ENCODE measurements at places on chromosomes 3 and 15.

- no peak for DNase-seq
Measured at GRCh38 chr15:69554279-69554961, 101.8 kb downstream of the RPLP1 start.

DNA sequence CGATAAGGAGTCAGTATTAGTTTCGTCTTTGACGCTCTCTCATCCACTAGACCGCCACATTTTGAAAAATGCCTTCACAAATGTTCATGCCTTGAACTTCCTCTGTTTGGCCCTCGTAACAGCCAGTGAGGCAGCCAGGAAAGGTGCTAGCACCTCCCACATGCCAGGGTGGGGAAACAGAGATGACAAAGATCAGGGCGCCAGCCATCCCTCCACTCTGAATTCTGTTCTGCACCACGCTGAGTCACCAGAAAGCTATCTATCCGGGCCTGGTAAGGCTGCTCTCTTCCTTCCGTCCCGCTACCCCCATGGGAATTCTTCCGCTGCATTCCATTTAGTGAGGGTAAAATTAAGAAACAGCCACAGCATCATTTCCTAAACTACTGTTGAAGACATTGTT is 31.3 kb upstream of the BCL2L10 start:
- peak; percentile 93 for DNase-seq

GRCh38 chr15:63029676-63030075 is 12.9 kb upstream of the TPM1 start:
- DNase-seq, result no peak

DNA sequence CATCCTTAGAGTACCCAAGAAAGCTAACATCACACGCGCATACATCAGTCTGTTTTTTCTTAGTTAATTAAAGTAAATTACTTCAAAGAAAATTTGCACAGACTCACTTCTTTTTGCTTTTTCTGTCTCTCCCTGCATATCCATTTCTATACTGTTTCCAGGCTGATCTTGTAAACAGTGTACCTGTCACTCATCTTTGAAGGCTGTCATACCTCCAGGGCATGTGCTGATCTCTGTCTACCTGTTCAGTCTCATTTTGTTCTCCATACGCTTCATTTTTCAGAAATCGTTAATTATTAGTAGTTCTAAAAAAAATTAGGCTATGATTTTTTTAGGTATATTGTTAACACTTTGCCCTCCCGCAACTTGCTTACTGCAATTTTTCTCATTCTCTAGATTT is 313.9 kb upstream of the ROBO2 start:
- DNase-seq, result no peak

GRCh38 chr15:48643206-48643605 is 2.3 kb downstream of the FBN1 start:
- DNase-seq, result no peak

DNA sequence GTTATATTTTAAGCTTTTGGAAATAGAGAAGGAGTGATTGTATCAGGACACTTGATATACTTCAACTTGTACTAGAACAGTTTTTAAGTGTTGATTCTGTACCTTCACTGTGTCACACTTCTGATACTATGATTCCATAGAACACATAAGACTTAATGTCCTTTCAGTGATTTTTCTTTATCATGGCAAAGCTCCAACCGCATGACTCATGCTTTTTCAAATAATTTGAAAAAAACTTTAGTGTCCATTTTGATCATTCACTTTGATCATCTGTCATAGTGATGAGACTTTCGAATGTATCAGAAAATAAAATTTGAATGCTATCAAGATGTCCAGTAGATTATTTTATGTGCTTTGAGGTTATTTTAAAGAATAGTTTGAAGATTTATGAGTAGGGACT is 32.0 kb downstream of the AP4E1 start:
- no peak for DNase-seq

GRCh38 chr3:264394-265156 is 68.0 kb downstream of the CHL1 start:
- DNase-seq, result no peak

DNA sequence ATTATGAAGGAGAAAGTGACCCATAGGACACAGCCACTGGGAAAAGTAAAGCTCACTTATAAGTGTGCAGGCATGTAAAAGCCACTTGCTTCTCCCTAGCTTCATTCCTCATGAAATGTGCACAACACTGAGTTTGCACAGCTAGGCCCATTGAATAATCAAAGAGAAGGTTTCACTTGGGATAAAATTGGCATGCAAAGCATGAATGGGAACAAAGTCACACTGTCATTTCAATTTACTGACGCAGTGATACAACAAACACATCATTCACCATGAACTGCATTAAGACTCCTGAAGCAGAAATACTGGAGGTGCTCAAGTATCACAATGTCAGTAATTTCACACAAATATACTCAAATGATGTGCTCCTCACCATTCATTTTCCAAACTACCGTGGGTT is 61.1 kb downstream of the KCNMB2 start:
- no peak for DNase-seq

DNA sequence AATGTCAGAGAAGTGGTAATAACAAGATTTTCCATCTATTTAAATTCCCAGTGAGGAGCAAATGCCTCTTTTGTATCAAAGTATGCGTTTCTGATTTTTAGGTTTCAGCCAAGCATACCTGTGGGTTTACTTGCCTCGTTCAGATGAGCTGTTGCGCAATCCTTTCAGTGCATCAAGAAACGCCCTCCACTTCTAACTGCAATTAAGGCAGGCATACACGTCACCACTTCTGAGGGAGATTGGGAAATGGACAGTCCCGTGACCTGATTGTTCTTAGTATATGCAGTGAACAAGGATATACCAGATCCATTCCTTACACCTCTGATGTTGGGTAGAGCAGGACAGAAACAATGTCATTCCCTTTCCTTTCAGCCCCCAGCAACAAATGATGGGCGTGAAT is 219.0 kb downstream of the ITPR1 start:
- no peak for DNase-seq

GRCh38 chr3:25427942-25428788 is at the start of gene RARB:
RARB (plus strand) TSS chr3:25428263; CDS start chr3:25428732, 469 bp downstream.
- peak; percentile 81 for DNase-seq

- no peak for DNase-seq
Measured at GRCh38 chr3:38110314-38111050, 26.4 kb downstream of the ACAA1 start.

DNA sequence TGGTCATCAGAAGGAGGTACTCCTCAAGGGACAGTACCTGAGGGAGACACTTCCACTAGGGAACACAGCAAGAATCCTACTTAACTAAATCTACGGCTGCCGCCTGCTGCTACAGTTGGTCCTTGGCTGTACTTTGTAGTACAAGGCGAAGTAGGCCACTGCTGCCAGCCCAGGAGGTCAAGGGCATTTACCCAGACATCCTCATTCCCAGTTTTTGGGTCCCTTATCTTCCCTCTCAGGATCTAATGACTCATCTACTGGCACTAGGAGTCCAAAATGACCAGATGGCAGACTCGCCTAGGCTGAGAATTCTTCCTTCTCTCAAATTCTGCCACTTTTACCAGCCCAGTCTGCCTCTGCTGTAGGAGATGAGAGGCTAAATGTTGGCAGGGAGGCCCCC is 27.1 kb upstream of the LAMP3 start:
- no peak for DNase-seq

DNA sequence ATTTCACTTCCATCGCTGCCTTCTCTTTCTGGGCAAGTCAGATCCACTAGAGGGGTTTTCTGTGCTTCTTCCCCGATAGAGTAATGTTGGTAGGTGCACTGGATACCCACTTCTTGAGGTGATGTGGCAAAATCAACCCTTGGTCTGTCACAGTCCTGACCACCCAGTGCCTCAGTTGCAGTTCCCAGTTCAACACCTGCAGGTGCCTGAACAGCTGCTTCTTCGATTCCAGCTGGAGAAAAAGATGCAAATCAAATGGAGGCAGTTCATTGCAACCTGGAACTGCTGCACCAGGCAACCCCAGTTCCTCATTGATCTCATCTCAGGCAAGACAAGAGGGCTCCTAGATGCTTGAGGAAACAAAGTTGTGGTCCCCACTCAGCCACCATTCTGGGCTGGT is 186.6 kb downstream of the UBE2E2 start:
- DNase-seq, result no peak

- DNase-seq, result no peak
Measured at GRCh38 chr3:49181351-49181750, 10.0 kb downstream of the KLHDC8B start.

DNA sequence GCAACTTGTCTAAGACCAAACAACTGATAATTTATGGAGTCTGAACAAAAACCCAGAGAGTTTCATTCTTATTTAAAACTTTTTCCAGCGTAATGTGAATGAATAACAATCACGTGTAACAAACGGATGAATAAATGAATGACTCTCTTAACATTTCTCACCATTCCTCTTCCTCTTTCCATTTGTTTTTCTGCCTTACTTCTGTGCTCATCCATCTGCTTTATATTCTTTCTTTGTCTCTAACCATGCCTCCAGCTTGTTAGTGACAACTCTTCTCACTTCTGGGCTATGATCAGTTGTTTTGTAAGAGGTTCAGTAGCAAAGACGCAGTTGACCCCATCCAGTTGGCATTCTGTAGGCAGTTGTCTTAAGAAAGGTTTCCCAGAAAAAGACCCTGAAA is 133.7 kb upstream of the MB21D2 start:
- DNase-seq, result no peak

DNA sequence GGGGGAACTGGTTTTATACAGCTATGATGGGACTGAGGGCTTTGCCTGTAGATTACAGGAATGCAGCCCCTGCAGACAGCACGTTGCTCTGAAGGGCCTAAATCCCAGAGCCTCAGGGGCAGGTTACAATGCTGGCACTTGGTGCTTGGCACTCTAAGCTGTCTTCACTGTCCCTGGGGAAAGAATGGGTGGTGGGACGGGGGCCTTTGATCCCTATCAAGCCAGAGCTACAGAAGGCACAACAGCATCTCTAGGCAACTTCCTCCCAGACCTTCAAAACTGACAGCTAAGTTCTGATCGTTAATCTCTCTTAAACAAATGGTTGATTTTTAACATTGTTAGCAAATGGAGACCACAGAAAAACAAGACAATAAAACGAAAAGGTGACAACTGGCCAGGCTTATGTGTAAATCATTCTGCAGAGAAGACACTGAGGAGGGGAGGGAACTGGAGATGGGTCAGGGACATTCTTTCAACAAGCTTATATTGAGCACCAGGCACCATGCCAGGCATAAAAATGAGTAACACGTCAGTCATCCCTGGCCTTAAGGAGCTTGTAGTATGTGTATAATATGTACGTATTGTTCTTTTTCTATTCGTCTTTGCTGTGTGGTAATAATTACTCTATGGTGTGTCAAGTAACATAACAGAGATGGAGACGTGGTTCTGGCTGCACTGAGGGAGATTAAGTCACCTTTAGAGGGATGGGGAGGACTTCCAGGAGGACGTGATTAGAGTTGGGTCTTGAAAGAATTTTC is 49.1 kb downstream of the CA12 start:
- peak; percentile 82 for DNase-seq

GRCh38 chr15:61248790-61249189 is 19.7 kb upstream of the RORA start:
- DNase-seq, result no peak

- DNase-seq, result no peak
Measured at GRCh38 chr15:65115086-65115485, at the start of gene UBAP1L. UBAP1L (minus strand) TSS chr15:65115200; CDS start chr15:65106215, 8,985 bp downstream.

- no peak for DNase-seq
Measured at GRCh38 chr3:152208439-152208838, 60.3 kb upstream of the MBNL1 start.

DNA sequence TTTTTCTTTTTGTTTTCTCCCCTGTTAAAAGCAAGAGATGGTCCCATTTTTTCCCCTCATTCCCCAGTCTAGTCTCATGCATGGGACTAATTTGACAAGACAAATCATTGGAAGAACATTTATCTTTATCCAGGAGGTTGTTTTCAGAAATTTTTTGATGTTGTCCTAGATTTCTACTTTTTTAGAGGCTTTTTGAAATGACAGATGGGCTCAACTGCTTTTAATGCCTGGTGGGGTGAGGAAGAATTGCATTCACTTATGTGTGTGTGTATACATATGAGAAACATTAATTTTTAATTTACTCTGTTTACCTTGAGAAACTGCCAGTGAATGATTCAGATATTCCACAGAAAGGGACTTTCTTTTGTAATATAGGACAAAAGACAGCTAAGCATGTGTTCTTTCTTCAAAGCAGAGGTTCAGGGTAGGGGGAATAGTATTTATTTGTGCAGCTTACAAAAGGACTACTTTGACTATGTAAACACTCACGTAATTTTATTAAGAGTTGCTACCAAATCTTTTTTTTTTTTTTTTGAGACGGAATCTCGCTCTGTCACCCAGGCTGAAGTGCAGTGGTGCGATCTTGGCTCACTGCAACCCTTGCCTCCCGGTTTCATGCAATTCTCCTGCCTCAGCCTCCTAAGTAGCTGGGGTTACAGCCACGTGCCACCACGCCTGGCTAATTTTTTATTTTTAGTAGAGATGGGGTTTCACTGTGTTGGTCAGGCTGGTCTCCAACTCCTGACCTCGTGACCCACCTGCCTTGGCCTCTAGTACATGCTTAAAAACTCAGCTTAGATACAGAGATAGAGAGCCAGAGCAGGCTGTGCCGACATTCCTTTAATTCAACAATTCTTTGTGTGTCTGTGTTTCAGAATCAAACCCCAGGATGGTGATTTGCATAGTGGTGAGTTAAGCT is 130.1 kb upstream of the RARB start:
- DNase-seq, result no peak

GRCh38 chr3:34346656-34347055 is 548.2 kb downstream of the PDCD6IP start:
- no peak for DNase-seq

DNA sequence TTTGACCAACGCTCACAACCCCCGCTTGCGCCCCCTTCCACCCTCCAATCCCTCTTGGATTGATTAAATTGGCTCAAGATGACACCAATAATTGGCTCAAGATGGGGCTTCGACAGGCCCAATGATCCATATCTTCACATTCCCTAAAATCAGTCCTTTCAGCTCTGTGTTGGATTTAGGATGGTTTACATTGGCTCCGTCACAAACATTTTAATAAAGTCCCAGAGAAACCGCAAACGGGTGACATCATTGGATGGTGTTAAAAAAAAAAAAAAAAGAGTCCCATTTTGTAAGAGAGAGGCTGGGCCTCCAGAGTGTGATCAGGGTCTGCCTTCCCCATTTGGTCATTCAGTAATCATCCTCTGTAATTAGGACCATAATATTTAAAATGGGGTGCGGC is 113.4 kb upstream of the MRPS22 start:
- peak; percentile 41 for DNase-seq

DNA sequence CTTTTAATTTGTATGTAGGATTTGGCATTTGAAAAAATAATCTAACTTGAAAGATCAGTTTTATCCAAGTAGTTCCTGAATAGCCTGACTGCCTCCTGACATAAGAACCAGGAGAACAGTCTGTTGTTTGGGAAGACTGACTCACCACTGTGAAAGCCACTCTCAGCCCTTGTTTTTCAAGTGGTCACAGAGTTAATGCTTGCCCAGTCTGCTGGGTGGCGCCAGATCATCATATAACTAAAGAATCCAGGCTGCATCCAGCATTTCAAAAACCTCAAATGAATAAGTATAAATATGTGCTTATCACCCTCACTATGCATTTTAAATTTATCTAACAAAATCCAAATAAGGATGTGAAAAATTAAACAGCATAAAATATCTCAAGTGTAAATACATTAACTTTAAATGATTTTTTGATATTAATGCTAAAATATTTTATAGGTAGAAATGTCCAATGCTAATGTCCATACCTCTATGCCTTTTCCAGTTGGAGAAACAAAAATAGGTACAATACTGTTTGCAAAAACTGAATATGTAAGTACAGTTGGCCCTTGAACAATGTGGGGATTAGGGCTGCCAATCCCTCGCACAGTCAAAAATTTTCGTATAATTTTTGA is 26.9 kb upstream of the ZBBX start:
- DNase-seq, result peak; percentile 2

GRCh38 chr3:157045238-157045850 is 114.6 kb downstream of the CCNL1 start:
- no peak for DNase-seq

Measured in hepatic stellate cell (primary cell).